ENCODE measurements at places on chromosomes 16 and 17.
A peak's percentile ranks its signal among the peaks of the same experiment; 100 is the strongest.

DNA sequence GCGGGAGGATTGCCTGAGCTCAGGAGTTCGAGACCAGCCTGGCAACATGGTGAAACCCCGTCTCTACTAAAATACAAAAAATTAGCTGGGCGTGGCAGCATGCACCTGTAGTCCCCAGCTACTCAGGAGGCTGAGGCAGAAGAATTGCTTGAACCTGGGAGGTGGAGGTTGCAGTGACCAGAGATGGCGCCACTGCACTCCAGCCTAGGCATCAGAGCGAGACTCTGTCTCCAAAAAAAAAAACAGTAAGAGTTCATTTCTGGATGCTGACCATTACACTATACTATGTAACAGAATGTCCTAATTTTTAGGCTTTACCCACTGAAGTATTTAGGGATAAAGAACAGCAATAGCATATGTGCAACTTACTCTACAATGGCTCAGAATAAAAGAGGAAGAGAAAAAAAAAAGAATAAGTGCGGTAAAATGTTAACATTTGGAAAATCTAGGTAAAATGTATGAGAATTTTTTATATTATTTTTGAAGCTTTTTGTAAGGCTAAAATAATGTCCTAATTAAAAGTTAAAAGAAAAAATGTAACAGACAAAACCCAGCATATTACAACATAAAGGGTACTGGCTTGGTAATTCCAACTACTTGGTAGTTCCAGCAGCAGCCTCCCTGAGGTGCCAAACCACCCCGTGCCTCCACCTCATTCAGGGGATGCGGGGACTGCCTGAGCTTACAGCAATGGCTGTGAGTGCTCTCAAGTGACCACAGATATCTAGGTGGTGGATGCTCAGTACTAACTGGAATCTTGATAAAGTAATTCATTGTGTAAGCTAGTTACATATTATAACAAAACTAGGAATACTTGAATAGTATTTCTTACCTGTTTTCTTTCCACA, 10.9 kb downstream of the COPS3 start:
- no peak for DNase-seq

DNA sequence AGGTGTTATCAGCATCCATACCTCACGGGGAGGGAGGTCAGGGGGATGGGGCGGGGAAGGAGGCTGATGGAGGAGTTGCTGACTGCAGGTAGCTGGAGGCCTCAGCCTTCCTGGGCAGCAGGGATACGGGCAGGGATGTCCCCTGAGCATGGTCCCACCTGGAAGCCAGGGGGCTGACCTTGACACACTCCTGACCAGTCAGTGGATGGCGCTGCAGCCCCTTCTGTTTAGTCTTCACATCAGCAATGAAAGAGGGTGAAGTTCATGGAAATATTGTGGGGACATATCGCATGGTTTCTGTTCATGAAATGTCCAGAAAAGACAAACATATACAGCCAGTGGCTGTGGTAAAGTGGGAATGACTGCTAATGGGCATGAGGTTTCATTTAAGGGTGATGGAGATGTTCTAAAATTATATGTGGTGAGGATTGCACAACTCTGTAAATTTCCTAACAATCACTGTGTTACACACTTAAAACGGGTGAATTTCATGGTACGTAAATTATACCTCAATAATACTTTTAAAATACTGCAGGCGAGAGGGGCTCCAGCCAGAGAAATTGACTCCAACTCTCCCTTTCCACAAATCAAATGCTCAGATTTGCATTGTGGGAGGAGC, 489.6 kb downstream of the CDH13 start:
- DNase-seq, result no peak

- DNase-seq, result no peak
Observed at GRCh38 chr17:21010705-21011596, 31.9 kb downstream of the USP22 start.

DNA sequence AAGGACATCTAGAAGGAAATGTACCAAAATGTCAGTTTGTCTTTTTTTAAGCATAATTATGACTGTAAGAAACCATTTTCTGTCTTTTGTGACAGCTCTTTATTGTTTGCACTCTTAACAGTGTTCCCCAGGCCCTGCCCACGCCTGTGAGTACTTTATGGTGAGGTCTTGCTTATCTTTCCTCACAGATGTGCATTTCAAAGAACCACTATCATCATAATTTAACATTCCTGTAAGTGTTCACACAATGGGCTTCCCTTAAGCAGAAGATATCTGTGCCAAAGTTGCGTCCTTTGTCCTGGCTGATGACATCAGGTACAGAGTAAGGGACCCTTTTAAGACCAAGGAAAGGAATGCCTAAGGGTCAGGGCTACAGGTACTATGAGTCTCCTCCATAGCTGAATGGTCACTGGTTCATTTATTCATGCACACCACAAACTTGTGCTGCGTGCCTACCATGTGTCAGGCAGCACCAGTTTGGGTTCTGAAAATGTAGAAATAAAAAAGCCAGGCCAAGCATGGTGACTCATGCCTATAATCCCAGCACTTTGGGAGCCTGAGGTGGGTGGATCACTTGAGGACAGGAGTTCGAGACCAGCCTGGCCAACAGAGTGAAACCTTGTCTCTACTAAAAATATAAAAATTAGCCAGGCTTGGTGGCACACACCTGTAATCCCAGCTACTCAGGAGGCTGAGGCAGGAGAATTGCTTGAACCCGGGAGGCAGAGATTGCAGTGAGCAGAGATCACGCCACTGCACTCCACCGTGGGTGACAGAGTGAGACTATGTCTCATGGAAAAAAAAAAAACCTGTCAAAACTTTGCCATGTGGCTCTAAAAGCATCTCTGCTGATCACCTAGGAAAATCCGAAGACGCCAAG, 55.4 kb upstream of the NLK start:
- no peak for DNase-seq

GRCh38 chr17:78307887-78308638, 51.8 kb downstream of the SOCS3 start:
- DNase-seq, result no peak

DNA sequence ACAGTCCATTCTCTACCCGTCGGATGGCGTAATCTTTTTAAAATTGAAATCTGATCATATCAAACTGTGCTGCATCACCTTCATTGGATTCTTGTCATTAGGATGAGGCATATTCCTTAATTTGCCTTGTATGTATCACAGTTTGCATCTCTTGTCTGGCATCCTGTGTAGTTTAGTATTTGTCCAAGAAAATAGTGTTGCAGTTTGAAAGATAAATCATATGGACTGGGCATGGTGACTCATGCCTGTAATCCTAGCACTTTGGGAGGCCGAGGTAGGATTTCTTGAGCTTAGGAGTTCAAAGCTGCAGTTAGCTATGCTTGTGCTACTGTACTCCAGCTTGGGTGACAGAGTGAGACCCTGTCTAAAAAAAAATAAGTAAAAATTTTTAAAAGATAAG, 5.8 kb upstream of the RSL1D1 start:
- no peak for DNase-seq

GRCh38 chr16:84218176-84218823, 21.5 kb downstream of the KCNG4 start:
- no peak for DNase-seq

GRCh38 chr17:22171631-22172030, 479.3 kb downstream of the KCNJ18 start:
- DNase-seq, result no peak

DNA sequence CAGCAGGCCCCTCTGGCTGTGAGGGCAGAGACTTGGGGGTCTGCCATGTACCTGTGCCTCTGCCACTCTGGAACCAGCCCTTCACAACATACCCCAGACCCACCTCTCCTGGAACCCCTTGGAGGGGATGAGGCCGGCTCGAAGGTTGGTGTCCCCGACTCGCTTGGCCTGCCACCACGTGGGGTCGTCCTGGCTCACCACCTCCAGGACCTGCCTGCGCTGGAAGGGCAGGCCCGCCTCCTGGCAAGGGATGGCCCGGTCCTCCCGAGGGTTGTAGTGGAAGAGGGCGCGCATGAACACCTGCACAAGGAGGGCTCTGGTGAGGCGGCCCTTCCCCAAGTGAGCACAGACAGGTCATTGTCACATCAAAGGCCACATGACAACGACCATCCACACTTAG, 12.2 kb downstream of the MPP3 start:
- DNase-seq, result no peak

DNA sequence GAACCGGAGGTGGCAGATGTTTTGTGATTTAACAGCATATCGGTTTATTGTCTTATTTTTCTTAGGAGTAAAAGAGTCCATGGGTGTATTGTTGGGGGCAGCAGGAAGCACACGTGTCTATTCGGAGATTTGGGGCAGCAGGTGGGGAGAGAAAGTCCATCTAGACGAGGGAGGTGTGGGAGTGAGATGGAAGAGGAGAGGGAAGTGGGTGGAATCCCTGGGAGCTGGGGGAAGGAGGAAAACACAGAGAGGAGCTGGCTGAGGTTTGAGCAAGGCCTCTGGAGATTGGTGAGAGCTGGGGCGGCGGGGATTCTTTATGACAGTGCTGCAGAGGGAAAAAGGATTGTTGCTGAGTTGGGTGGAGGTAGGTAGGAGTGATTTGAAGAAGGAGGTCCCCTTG, 72.1 kb downstream of the PRKCB start:
- DNase-seq, result no peak

DNA sequence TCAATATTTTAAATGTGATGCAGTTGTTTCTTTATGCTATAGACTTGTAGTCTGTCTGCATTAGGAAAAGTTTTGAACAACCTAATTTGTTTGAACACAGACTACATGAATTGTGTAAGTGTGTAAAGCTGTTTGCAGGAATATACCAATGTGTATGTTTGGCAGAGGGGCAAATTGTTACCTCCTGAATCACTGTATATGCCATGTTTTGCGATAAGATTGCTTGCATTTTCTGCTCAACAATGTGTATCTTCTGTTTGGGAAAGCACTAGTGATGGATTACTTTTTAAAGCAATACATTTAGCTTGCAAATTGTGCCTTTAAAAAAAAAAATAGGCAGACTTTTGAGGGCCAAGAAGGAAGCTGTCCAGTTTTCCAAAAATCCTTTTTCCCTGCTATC, 14.6 kb downstream of the RBBP6 start:
- no peak for DNase-seq

DNA sequence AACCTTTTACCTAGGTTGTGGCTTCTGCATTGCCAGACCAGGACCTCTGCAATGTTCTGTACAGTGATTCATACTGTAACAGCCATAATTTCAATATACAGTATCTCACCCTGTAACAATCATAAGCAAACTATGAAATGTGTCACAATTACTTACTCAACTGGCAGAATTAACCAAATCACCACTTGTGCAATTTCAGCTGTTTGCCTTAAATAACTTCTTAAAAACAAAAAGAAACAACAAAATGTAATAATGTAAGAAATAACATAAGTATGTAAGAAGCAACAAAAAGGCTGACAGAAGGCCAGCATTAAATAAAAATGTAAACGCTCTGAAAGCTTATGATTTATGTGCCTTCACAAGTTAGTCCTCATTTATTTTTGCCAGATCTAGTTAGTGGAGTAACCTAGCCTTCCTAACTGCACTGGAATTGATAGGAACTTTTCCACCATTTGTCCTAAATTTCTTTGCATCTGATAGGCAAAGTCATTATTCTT, 96.9 kb downstream of the SKAP1 start:
- DNase-seq, result no peak

- no peak for DNase-seq
Observed at GRCh38 chr17:56896968-56897359, 16.9 kb downstream of the TRIM25 start.

DNA sequence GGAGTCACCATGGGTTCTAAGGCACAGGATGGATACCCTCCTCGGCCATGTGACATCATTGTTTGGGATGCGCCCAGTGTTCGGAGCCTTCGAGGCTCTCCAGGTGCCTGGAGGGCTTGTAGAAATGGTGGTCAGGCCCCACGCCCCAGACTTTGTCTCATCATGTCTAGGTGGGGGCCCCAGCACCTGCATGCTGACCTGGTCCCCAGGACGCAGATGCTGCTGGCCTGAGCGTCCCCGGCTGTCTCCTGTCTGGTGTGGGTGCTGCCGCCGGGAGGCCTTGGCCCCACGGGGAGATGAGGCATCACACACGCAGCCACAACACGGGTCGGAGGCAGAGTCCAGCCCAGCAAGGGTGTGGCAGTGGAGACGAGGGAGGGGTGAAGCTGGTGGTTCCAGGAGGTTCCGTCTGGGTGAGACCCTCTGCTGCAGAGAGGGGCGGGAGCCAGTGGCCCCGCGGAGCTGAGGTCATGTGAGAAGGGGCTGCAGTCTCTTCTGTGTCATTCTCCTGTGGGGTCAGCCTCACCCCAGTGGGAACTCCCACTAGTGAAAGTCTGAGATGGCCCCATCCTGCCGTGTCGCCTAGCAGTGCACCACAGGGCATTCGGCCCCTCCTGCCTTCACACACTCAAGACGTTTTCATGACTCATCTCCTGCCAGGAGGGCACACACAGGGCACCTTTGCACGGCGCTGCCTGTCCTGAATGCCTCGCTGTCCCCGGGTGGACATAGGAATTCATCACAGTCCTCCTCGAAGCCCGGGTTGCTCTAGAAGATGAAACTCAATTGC, 46.6 kb downstream of the JPH3 start:
- no peak for DNase-seq

- DNase-seq, result peak; percentile 89
Observed at GRCh38 chr17:18257982-18258355, 569 bp downstream of the FLII start.

GRCh38 chr17:73028299-73028755, 64.2 kb downstream of the SLC39A11 start:
- no peak for DNase-seq

DNA sequence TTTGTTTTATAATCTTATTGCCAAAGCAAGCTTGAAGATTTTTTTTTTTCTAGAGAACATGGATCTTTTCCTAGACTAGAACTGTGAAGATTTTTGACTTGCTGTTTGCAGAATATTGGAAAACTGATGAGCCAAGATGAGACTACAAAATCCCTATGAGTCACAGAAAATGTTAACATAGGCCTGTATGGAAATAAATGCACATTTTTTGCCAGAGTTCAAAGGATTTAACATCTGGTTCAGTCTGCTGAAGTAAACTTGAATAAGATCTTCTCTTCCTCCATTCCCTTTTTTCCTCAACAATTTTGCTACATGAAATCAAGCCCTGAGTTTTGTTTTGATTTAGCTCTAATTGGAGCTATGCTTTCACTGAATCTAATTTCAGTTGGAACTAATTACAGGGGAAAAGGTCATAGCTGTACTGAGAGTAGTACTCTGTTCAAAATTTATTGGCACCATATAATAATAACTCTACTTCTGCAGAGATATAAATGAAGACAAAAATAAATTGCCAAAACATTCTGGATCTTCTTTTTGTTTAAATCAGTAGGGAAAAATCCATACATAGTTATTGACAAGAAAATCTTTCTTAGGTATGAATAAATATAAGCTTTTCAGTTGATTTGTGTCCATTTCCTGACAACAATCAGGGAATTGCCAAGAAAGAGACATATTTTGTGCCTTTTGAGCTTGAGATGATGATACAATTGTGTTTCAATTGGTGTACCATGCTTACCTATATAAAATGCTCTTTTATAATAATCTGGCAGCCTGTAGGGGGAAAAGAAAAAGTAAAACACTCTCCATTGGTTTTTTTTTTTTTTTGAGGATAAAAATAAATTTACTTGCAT, 387.5 kb upstream of the GOT2 start:
- DNase-seq, result no peak
